ENCODE measurements at places on chromosomes 2 and 18. TPM values are rescaled to one million over a fixed set of nuclear protein-coding genes. Genes with fewer than 3 reads are reported as not detected.

KCMF1 gene
- total RNA-seq: 110 TPM

AGXT gene
- not detected for total RNA-seq

ALPI gene
- not detected for total RNA-seq

MARCO gene
- 0.08 TPM for total RNA-seq

KCNE4 gene
- total RNA-seq: 0.50 TPM

RAPH1 gene
- total RNA-seq: 5.2 TPM

PAIP2B gene
- total RNA-seq: 0.26 TPM

TEX44 gene
- total RNA-seq: not detected

INHBB gene
- total RNA-seq: 20.0 TPM

NDUFV2 gene
- 148 TPM for total RNA-seq

MC5R gene
- total RNA-seq: not detected

CRYBA2 gene
- not detected for total RNA-seq

SULT1C4 gene
- total RNA-seq: not detected

HTR2B gene
- not detected for total RNA-seq

ICOS gene
- total RNA-seq: not detected

CCDC68 gene
- total RNA-seq: 6.5 TPM

CGREF1 gene
- 7.8 TPM for total RNA-seq

CD207 gene
- total RNA-seq: not detected

SNORC gene
- total RNA-seq: 9.6 TPM

FAM117B gene
- 1.6 TPM for total RNA-seq

CCT7 gene
- total RNA-seq: 543 TPM

LMAN1 gene
- total RNA-seq: 29.2 TPM

DYNAP gene
- not detected for total RNA-seq

ADCY3 gene
- 85.1 TPM for total RNA-seq

IWS1 gene
- 36.2 TPM for total RNA-seq

SEPTIN10 gene
- 44.1 TPM for total RNA-seq

GAREM1 gene
- 4.3 TPM for total RNA-seq

CCL20 gene
- 4.2 TPM for total RNA-seq

KDM3A gene
- 25.0 TPM for total RNA-seq

PAX8 gene
- total RNA-seq: 0.85 TPM

FKBP1B gene
- total RNA-seq: 10.6 TPM

UGT1A10 gene
- total RNA-seq: not detected

PDCD1 gene
- not detected for total RNA-seq

All from A549 treated with Mapracorat at 1 μM for 4 hours (cell line).